CD4-positive, alpha-beta T cell treated with Interleukin-6 for 4 hours (primary cell): ENCODE measurements at places on chromosomes 16 and 17.
A peak's percentile ranks its signal among the peaks of the same experiment; 100 is the strongest.

GRCh38 chr16:75305364-75306098 lies 54.1 kb upstream of the BCAR1 start:
- DNase-seq = peak; percentile 43

DNA sequence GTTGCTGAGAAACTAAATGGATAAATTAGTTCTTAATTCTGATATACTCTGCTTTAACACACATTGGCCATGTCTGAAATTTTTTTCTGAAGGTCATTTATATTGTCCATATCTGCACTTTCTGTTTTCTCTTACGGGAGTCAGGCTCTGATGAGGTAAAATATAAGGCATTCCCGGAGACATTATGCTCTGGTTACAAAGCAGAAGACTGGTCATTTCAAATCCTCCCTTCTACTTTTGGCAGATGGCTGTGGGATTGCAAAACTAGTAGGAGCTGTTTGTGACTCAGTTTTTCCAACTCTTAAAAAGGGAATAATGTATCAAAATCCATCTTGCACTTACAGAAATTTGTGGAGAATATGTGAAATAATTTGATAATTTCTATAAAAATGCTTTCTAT lies 92.2 kb upstream of the CPHXL start:
- no peak for DNase-seq

GRCh38 chr17:66379544-66379943 lies 77.1 kb downstream of the PRKCA start:
- DNase-seq = no peak

- no peak for DNase-seq
Observed at GRCh38 chr17:42188749-42189650, 3.7 kb upstream of the HCRT start.

- DNase-seq = peak; percentile 90
Observed at GRCh38 chr17:82863941-82864712, 24.3 kb upstream of the ZNF750 start.

DNA sequence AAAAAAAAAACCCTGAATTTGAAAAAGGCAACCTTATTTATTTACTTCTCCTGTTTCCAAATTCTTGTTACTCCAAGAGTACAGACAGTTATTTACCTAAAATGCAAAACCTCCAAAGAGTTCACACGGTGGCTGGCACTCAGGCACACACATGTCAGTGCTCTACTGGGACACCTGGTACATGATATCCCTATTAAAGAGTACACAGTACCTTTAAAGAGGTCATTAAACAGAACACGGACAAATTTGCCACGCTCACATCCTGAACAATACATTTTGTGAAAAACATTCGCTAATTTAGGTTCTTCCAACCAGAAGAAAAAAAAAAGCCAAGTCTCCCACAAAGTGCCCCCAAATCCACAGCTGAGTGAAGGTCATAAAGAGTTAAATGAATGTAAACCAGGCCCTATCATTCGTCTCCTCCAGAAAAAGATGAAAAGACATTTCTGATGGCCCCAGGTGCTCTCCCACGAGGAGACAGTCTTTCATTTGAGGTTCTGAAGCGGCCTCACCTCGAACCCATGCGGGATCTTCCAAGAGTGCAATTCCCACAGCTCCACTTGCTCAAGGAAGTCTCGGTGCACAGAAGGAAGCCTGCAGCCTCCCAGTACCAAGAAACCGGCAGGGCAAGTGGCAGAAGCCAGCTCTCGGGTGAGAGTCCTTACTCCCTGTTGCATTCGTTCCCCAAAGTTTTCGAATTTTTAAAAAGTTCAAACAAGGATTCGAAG lies 993 bp downstream of the ERN1 start:
- peak; percentile 41 for DNase-seq

DNA sequence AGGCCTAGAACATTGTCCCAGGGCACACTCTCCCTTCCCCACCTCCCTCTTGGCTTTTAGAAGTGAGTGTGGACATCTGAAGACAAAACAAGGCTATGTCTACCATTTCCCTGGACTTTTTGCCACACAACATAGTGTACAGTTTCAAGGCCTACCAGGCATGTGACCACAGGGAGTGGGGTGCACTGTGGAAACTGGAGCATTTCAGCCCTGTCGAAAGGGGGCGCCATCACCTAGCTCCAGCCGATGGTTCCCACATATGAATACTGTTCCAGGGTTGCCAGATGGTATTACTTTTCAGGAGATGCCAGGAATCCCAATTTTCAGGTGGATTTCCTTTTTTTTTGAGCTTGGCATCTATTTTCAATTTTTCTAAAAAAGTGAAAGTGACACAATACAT lies 140.7 kb downstream of the KATNIP start:
- no peak for DNase-seq

- no peak for DNase-seq
Observed at GRCh38 chr16:11431915-11432465, 86.7 kb downstream of the RMI2 start.

GRCh38 chr17:27315796-27316465 lies 22.0 kb downstream of the WSB1 start:
- DNase-seq = no peak

DNA sequence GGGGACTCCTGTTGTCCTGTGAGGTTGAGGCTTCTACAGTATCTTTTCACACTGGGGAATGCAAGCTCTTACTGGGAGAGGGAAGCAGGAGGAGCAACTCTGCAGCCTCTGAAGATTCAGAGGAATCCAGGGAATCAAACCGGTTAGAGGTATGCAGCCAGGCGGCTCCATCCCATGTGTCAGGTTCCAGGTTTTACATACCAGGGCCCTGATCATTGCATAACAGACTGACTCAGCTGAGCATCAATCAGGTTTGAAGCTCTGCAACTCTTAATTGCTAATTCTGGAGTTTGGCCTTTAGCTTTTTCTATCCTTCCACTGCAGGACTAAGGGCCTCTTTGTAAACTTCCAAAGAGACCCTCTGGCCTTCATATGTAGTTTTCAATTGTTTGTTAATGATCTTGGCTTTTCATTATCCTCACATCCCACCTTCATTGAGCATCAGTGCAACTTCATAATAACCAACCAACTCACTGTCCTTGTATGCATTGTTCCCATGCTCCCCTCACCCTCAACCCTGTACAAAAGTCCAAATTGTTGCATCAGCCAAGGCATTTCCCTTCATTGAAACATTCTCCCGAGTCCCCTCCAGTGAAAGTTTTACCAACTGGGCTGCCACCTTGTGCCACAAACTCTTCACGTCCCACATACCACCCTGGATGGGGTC lies 59.7 kb upstream of the DHX40 start:
- no peak for DNase-seq

GRCh38 chr17:79797492-79798298 lies 818 bp upstream of the CBX8 start:
- DNase-seq = no peak

- DNase-seq = no peak
Observed at GRCh38 chr16:87086156-87086555, 231.0 kb downstream of the C16orf95 start.
